COLO829 (cell line): ENCODE measurements at places on chromosomes 7 and 10.

DNA sequence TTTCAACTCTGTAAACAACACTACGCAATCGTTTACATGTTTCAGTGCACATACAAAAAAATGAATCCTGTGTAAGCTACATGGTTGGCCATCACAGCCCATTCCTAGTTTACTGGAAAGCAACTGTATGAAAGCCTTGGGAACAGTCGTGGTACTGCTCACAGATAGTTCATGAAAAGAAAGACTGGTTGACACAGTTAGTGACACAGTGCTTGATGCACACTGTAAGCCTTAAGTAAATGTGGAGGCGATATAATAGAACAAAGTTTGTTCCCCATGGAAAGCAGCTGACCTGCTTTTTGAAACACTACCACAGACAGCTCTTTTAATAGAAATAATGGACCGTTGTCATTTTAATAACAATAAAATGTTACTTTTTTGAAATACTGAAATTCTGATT, 5.1 kb downstream of the CACNA2D1 start:
- no peak for DNase-seq

- DNase-seq = no peak
These were observed 844 bp downstream of the XPNPEP1 start for GRCh38 chr10:109922358-109922975.

- peak; percentile 24 for DNase-seq
These were observed at the start of gene AP3M1 for GRCh38 chr10:74150204-74150989. TSS of gene AP3M1 (minus strand) at chr10:74150828. CDS start at chr10:74138379, 12,449 bp downstream.

DNA sequence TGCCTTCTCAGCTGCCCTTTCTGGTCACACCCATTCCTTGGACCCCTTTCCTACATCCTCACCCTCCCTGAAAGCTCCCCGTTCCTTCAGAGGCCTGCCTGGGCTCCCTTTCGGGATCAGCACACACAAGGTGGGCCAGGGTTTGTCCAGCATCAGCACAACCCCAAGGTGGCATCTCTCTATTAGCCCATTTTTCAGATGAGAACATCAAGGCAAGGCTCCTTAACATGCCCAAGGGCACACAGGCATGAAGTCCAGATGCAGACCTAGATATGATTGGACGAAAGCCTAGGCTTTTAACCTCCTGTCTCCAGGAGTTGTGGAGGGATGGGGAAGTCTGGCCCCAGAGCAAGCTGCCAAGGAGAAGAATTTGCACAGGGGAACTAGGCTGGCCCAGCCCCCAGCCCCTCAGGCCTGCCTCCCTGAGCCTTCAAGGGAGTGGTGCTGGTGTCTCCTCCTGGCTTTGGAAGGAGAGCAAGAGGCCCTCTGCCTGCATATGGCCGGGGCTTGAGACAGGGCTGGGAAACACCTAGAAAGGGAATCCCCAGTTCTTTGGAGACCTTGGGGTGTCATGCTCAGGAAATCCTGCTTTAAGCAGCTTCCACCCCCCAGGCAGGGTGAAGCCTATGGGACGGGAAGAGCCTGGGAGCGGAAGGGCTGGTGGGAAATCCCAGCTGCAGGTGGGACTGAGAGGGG, 9.0 kb upstream of the VSIR start:
- no peak for DNase-seq

DNA sequence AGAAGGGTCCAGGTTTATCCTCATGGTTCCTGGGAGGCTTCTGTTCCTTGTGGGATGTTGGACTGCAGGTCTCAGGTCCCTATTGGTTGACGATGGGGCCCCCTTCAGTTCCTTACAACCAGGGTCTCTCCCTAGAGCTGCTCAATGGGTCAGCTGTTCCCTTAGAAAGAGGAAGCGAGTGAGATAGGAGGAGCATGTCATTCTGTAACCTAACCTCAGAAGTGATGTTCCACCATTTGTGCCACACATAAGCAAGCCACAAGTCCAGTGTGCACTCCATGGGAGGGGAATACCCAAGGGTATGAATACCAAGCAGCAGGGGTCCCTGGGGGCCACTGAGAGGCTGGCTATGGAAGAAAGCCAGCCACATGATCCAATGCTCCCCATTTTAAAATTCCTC, 192.7 kb downstream of the GATA3 start:
- no peak for DNase-seq

DNA sequence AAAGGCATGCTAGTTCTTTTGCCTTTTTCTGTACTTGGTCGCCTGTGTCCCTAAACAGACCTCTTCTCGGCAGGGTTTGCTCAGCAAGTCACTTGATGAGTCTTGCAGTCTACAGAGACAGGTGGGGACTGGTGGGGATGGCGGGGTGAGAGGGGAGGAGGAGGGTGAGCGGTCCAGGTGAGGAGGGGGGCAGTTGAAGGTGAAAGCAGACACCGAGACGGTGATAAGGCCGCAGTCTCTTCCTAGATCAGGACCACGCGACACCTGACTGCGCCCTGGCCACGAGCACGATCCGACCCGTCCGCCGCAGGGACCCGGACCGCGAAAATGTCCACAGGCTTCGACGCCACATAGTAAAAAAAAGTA, 566 bp downstream of the ASNS start:
- DNase-seq = no peak

GRCh38 chr10:36888925-36889573, 236.3 kb upstream of the ANKRD30A start:
- DNase-seq = no peak

GRCh38 chr7:66741-67140, 125.6 kb upstream of the FAM20C start:
- no peak for DNase-seq

GRCh38 chr7:91455411-91455810, 191.2 kb downstream of the FZD1 start:
- DNase-seq = no peak

GRCh38 chr10:63384001-63384400, 81.8 kb downstream of the JMJD1C start:
- DNase-seq = no peak

- no peak for DNase-seq
These were observed 72.8 kb downstream of the TSPAN12 start for GRCh38 chr7:120785095-120785494.

DNA sequence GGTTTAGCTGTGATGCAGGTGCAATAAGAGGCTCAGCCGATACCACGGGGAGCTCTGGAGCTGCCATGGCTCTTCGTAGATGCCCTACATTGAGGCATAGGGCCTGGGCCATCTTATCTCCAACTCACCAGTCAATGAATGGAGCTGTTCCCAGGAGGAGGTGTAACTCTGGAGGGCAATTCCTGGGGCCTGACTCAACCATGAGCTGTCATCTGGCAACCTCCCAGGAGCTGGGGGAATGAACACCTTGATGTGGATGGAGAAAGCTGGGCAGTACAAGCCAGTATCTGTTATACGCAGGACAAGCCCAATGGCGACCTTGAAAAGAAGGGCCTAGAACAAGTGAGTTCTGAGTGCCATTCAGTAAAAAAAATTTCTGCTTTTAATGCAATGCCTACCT, 224.0 kb upstream of the PLXDC2 start:
- DNase-seq = peak; percentile 1

- no peak for DNase-seq
These were observed 159.9 kb downstream of the CALCR start for GRCh38 chr7:93414574-93414973.

DNA sequence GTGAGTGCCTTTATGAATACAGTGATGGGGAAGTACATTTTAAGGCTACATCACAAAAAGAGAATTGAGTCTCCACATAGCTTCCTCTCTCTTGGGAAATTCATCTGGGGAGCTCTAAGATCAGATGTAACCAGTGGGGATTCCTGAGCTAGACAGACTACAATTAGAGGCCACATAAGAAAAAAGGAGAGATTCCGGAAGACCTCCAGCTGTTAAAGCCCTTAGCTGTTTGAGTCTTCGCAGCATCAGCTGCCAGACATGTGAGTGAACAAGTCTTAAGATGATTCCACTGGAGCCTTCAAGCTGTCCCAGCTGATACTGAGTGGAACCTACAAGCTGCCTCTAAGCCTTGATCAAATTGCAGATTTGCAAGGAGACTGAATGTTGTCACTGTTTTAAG, 448.5 kb downstream of the NXPH1 start:
- no peak for DNase-seq

GRCh38 chr10:60869652-60870415, 74.2 kb downstream of the RHOBTB1 start:
- DNase-seq = no peak

GRCh38 chr7:11592699-11593098, 239.3 kb downstream of the THSD7A start:
- no peak for DNase-seq

DNA sequence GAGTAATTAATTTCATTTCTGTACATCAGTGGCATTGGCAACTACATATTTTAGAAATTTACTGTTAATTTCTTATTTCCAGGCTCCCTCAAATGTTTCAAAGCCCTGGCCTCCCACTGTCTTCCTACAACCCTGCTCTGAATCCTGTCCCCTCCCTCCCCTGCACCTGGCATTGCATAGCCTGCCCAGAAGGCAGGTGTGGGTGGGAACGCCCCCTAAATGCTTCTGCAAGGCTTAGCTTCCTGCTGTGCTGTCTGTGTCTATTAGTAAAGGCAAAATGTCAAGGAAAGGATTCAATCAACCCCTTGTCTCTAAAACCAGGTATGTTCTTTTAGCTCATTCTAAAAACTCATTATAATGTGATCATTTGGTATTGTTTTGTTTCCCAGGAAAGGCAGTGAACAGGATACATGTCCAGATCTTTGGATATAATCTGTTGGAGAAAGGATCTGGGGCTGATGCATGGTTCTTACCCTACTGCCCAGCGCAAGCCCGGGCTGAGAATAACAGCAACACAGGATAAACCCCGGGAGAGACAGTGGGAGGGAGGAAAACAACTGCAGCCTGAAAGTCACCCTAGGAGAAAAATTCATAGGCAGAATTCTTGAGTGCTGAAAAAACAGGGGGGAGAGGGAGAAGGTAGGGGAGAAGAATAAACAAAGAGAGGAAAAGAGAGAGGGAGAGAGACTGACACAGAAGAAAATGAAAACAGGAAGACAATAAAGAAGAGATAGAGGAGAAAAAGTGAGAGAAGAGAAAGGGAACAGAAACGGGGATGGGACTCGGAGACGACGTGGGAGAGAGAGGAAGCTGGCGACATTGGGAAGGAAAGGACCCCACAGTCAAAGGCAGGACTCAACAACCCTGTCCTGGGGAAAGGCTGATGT, 589 bp downstream of the ZNF488 start:
- DNase-seq = no peak

GRCh38 chr7:35255443-35256255, 1.7 kb upstream of the TBX20 start:
- DNase-seq = no peak

DNA sequence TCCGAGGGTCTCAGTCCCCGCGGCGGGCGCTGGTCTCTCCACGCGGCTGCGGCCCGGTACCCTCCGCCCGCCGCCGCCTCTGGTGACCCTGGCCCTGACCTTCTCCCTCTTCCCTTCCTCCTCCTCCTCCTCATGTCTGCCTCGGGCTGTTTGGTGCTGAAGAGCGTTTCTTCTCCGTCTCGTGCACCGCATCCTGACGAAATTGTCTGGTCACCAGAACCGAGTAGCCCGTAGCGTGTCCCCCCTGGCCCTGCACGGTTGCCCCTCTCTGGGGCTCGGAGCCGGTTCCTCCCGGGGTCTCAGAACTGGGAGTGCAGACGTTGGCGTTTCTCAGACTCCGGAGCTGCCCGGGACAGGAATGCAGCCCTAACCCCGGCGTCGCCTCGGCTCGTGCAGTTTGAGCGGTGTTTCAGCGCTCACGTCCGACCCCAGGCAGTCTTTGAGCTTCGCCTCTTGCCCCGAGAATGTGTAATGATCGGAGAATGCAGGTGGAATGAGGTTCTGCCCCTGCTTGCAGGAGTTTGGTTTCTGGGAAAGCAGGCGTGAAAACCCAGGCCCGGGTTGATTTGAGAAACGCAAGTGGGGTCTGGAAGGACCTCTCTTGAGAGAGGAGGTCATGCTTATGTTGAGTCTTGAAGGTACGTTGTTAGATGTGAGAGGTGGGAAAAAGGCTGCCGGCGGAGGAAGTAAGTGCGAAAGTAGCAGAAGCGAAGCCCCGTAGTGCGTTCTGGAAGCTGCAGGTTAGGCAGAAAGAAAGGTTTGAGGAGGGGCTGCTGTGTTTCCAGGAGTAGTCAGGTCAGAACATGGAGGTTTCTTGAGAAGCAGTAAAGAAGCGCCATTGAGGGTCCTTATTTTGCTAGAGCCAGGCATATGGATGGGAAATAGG, 743 bp downstream of the RBM17 start:
- no peak for DNase-seq

GRCh38 chr10:125217990-125218675, 57.8 kb upstream of the CTBP2 start:
- no peak for DNase-seq

GRCh38 chr7:45888185-45888992, at the start of gene IGFBP1:
TSS of gene IGFBP1 (plus strand) at chr7:45888488. CDS start at chr7:45888653, 165 bp downstream.
- DNase-seq = no peak
